ENCODE measurements at places on chromosomes 3 and 15.

DNA sequence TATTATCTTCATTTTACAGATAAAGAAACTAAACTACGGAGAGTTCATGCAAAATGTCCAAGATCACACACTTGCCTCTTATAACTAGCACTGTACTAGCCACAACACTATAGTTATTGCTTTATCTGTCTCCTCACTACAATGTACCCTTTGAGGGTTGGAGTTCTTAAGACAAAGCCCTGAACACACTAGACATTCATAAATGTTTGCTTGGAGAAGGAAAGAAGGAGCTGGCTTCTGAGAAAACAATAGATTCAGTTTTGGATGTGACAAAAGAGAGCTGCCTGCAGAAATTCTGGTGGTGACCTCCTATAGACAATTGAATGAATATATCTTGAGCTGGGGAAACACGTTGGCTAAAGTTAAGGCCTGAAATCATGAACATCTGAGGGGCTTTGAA, 169.9 kb upstream of the ARHGEF26 start:
- no peak for DNase-seq

- peak; percentile 70 for DNase-seq
Observed at GRCh38 chr3:142866841-142867631, 21.8 kb downstream of the PCOLCE2 start.

GRCh38 chr3:103977417-103977816, 1389.3 kb upstream of the ALCAM start:
- no peak for DNase-seq

DNA sequence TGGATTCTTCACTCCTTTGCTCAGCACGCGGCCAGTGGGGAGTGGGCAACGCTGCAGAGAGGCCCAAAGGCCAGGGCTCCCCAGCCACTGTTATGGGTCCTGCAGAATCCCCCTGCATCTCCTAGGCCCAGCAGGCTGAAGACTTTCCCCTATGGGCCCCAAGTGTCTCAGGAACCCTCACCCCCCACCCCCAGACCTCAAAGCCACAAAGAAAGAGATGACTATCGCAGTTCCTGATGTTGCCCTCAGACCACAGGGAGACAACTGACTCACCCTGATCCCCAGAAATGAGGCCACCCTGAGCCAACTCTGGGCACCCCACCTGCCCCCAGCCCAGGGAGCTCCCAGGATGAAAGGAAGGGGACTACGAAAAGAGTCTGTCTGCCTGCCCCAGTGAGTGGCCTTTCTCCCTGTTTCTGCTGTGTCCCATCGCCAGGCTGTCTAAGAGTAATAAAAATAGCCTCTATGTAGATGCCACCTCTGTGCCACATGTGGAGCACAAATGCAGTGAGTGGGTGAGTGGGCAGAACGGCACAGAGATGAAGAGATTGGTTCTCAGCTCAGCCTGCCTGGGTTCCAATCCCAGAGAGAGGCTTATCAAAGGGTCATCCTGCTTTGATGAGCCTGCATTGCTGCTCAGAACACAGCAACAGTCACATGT, 283.0 kb downstream of the UACA start:
- no peak for DNase-seq

DNA sequence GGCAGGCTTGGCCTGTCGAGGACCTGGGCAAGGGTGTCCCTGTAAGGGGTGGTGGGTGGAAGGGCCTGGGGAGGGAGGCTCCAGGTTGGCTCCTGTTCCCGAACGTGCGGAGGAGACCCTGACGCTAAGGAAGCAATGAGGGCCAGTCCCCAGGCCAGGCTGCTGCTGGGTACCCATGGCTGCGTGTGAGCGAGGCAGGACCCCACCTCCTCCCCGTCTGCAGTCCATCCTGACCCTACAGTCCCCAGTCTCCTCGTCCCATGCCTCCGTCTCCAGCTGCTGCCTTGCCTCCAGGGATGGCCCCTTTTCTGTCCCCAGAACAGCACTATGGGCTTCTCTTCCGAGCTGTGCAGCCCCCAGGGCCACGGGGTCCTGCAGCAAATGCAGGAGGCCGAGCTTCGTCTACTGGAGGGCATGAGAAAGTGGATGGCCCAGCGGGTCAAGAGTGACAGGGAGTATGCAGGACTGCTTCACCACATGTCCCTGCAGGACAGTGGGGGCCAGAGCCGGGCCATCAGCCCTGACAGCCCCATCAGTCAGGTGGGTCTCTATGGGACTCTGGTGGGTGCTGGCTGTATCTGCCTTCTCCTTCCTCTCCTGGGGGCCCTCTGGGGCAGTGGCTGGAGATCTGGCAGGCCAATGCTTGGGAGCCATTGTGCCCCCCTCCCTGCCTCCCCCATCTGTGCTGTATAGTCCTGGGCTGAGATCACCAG, 571 bp downstream of the FES start:
- DNase-seq: no peak

GRCh38 chr3:94285872-94286271, 223.0 kb downstream of the NSUN3 start:
- DNase-seq: no peak

DNA sequence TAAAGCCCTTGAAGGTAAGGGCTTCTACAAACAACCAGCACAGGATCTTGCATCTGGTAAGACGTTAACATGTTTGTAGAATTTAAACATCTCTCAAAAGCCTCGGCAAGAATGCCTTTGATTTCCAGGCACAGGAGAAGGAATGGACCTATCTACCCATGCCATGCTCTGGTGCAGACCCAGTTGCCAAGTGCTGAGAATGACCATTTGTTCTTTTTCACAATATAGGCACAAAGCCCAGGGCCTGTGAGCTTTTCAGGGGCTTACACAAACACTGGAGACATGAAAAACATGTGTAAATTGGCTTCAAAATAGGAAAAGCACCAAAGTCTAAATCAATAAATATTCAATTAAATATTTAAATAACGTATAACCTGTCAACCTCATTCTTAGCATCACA, 266.9 kb upstream of the TTC14 start:
- no peak for DNase-seq
